ENCODE measurements at places on chromosomes 7 and 10. TPM values are rescaled to one million over a fixed set of nuclear protein-coding genes. Genes with fewer than 3 reads are reported as not detected.

DNMBP gene
- 24.7 TPM for total RNA-seq

ENTPD1 gene
- total RNA-seq, result not detected

AKR1C4 gene
- not detected for total RNA-seq

FAM237B gene
- not detected for total RNA-seq

ZNF33A gene
- total RNA-seq, result 15.9 TPM

VAX1 gene
- total RNA-seq, result not detected

KIF5B gene
- total RNA-seq, result 91.1 TPM

FHIP2A gene
- 3.5 TPM for total RNA-seq

IFIT1B gene
- total RNA-seq, result not detected

MMP21 gene
- not detected for total RNA-seq

PTER gene
- total RNA-seq, result 9.5 TPM

OR2A5 gene
- not detected for total RNA-seq

THSD7A gene
- total RNA-seq, result not detected

CCDC136 gene
- total RNA-seq, result 5.7 TPM

TLX1 gene
- total RNA-seq, result not detected

FAS gene
- total RNA-seq, result 29.9 TPM

FAM25A gene
- not detected for total RNA-seq

SLC13A1 gene
- total RNA-seq, result not detected

GBX1 gene
- not detected for total RNA-seq

MMD2 gene
- total RNA-seq, result not detected

SLC18A3 gene
- not detected for total RNA-seq

RASA4 gene
- total RNA-seq, result 1.3 TPM

MYO3A gene
- total RNA-seq, result not detected

CYP2C18 gene
- 0.05 TPM for total RNA-seq

PSMA2 gene
- total RNA-seq, result 79.8 TPM

ZNF485 gene
- total RNA-seq, result 8.8 TPM

ARHGEF35 gene
- total RNA-seq, result not detected

ARHGEF5 gene
- 1.0 TPM for total RNA-seq

SMIM30 gene
- 76.2 TPM for total RNA-seq

GPRIN2 gene
- not detected for total RNA-seq

ODAD2 gene
- total RNA-seq, result 5.6 TPM

MSMB gene
- total RNA-seq, result not detected

RADIL gene
- total RNA-seq, result 0.57 TPM

GALNT11 gene
- total RNA-seq, result 21.9 TPM

CAV2 gene
- 94.8 TPM for total RNA-seq

CPN1 gene
- total RNA-seq, result not detected

ARHGAP19 gene
- 11.1 TPM for total RNA-seq

CYP2C19 gene
- total RNA-seq, result not detected

CPA5 gene
- not detected for total RNA-seq

CADPS2 gene
- total RNA-seq, result 13.0 TPM

SEMA3E gene
- total RNA-seq, result not detected

PNLIP gene
- total RNA-seq, result not detected

CPA1 gene
- total RNA-seq, result not detected

ALOX5 gene
- not detected for total RNA-seq
